ENCODE measurements at places on chromosomes 12 and 14.
A peak's percentile ranks its signal among the peaks of the same experiment; 100 is the strongest.

DNA sequence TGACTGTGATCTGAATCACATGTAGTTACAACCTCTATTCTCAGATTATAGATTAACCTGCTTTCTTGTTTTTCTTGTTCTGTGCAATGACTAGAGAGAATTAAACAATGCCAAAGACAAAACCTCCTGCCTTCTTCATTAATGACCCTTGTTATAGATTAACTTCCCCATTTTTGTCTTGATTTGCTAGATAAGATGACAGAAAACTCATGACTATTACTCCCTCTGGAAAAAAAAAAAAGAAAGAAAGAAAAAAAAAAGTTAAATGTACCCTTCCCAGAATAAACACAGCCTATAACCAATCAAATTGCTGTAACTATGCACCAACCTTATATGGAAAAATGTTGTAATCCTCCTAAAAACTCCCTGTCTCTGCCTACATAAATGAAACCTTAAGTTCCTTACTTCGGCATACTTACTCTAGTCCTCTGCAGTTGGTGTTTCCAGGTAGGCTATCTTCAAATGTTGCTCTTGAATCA is 41.1 kb upstream of the PCED1B start:
- no peak for DNase-seq

GRCh38 chr12:51593539-51593938 is 2.5 kb downstream of the SCN8A start:
- peak; percentile 78 for DNase-seq

DNA sequence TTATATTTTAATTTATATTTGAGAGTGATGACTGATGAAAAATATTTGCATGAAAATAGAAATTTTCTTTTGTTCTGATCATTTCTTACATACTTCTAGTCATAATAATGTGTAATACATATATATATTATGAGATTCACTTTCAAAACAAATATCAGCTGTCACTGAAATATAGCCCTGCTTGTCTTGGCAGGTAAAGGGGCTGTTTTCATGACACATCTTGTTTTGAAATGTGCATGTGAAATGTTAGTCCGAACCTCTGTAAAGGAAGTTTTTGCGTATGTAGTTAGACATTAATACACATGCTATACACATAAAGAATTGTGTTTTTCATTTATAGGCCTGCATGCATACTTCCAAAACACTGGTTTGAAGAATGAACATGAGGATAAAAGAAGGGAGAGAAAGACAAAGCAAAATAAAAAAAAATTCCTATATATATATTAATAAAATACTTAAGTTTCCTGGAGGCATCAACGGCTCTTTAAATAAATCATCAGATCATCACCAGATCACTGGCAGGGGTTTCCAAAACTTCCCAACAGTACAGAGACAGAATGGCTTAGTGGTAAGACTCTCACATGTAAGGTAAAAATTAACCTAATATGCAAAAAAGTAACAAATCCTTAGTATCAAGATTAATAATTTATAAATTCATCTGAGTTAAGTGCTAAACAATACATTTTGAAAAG is 60.1 kb downstream of the SEL1L start:
- no peak for DNase-seq

GRCh38 chr14:73786636-73787485 is 64.8 kb upstream of the PTGR2 start:
- DNase-seq = no peak

- no peak for DNase-seq
These were observed 364 bp upstream of the GPR65 start for GRCh38 chr14:88004506-88005036.

DNA sequence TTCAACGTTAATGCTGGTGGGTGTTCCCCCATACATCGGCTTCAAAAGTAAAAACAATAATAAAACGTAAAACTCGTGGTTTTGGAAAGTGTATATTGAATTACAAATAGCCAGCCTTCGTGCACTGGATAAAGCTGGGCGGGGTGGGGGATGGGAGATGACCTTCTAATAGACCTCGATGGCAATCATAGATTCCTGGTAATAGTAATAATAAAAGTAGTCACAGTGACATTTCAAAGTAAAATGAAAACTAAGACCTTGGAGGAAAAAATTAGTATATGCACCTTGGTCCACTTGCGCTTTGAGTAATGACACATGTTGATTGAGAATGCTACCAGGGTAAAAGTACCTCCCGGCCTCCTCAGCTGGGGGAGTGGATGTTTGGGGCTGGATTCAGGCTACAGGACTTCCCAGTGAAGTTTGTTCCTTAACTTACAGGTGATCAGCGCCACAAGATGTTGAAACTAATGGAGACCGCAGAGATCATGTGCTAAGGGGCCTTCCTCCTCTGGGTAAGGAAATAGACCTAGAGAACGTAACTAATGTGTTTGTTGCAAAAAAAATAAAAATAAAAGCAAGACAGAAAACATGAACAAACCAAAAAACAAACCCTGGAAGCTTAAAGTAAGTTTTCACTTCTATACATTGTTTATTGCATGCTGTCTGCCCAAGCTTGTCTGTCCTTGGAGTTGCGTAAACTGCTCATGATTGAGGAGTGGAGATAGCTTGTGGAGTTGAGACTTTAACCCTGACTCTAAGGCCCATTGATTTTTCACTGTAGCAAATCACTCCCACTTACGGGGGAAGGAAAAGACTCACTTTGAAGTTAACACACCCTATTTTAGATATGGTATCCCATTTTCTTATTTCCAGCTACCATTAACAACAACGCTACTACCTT is 907 bp upstream of the LRIG3 start:
- DNase-seq = no peak

GRCh38 chr14:52692248-52692962 is 3.0 kb downstream of the ERO1A start:
- DNase-seq = no peak

GRCh38 chr12:18851271-18851670 is 113.4 kb downstream of the CAPZA3 start:
- no peak for DNase-seq

DNA sequence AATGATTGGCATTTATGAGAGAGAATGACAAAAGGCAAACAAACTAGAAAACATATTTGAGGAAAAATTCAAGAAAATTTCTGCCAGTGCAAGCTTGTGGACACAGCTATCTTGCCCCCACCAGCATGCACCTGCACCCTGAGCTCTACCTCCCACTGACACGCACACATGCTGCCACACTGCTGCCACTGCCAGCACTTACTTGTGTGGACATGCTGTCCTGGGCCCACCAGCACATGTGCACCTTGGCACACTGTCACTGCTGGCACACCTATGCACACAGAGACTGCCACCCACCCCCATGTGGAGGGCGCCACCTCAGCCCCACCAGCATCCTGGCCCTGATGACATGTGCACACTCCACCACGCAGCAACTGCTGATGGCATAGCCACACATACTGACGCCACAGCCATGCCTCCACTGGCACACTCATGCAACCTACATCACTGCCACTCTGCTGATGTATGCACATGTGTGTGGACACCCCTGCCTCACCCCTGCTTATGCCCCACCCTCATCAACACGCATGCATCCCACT is 475.0 kb downstream of the SOX5 start:
- no peak for DNase-seq

- DNase-seq = no peak
These were observed 426.0 kb downstream of the DAD1 start for GRCh38 chr14:22163051-22163450.

DNA sequence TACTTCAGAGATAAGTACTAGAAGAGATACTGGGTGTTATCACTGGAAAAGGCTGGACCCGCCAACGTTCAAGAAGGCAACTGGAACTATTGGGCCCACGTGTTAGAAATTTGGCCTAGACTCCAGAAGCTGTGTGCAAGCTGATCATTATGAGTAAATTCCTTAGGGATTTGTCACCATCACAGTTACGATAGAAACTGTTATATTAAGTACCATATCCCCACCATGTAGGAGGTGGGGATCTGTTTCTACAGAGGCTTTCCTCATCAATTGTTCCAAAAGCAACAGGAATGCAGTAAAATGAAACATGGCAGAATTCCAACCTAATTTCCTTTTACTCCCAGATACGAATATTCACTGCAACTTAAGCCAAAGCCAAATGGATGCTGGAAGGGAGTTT is 170.7 kb downstream of the NOVA1 start:
- DNase-seq = no peak

- DNase-seq = no peak
These were observed 134.6 kb downstream of the CACNA1C start for GRCh38 chr12:2187195-2187945.

DNA sequence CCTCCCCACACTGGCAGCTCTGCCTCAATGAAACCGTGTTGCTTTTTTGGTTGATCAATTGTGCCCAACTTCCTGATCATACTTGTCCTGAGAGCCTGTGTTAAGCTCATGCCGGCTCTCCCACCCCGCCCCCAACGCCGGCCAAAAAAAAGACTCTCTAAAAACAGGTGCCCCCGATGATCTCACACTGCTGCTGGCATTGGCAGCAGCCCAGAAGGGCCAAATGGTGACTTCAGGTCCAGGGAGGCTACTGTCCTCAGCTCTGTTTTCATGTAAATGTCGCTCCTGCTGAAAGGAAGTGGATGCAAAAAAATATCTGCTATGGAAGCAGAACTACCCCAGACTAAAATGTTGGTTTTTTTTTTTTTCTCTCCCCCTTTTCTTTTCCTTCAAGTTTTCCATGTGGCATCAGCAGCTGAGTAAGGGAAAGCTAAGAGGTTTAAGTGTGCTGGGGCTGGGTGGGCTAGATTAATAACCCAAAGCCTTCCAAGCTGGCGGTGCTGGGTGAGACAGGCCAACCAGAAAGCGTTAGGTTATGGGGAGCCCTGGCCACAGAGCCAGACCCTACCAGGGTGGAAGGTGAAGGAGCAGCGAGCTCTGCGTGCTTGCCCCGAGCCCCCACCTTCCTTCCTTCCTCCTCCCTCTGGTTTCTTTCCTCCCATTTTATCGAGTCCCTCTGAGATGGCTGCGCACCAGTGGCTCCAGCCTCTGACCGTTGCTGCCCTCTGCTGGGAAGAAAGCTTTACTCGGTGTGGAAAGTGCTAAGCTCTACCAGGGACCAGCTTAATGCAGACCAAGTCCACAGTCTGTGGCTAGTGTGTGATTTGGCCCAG is 396.1 kb downstream of the NRXN3 start:
- DNase-seq = peak; percentile 88

DNA sequence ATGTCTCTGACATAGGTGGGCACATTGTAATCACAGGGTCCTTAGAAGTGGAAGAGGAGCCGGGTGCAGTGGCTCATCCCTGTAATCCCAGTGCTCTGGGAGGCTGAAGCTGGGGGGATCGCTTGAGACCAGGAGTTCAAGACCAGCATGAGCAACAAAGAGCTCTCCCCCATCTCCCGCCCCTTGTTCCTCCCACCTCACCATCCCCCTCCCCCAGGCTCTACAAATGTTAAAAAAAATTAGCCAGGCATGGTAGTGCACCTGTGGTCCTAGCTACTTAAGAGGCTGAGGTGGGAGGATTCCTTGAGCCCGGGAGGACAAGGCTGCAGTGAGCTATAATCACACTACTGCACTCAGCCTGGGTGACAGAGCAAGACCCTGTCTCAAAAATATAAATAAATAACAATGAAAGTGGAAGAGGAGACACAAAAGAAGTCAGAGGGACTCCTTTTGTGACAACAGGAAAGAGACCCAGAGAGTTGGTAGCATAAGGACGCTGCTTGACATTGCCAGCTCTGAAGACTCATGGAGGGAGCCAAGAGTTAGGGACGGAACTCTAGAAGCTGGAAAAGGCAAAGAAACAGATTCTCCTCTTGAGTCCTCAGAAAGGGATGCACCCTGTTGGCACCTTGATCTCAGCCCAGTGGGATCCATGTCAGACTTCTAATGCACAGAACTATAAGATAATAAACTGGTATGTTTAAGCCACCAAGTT is 29.6 kb upstream of the CSRP2 start:
- no peak for DNase-seq

- peak; percentile 98 for DNase-seq
These were observed 92.7 kb downstream of the DIP2B start for GRCh38 chr12:50597200-50598195.

DNA sequence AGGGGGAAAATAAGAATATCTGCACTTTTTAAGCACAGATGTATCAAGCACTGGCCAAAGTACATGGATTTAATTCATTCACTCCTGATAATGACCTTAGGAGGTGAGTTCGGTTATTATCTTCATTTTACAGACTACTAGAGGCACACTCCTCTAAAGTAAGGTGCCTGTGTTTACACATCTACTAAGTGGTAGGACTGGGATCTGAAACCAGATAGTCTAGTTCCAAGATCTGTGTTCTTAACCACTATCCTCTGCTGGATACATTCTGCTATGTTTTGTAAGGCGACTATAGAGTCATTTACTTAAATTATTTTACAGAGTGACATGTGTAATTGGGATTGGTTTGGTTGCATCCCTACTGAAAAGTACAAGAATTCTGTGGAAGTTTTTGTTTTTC is 175.3 kb downstream of the ESR2 start:
- no peak for DNase-seq

DNA sequence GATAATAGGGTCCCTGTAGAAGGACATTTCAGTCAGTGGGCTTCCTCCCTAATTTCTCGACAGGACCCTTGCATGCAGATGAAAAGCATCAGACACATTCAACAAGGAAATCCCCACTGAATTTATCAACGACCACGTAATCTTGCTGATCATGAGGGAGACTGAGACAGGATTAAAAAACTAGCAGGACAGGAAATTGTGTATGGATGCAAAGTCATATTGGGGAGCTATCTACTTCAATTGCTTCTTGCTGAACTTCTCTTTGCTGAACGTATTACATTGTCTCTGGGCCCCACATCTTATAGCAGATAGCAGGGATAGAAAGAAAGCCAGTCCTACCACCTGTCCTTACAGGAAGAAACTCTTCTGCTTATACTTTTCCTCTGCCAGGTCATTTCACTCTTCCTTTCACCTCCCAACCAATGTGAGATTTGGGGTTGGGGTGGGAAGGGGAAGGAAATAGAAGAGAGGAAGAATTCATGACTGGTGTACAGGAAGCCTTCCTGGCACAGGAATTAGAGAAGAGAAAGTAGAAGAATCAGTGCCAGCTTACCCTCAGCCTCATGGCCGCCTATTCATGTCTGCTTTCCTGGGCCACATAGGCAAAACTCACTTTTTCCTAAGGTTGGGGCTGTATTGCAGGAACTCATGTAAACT is 333.3 kb downstream of the ZFP36L1 start:
- no peak for DNase-seq

GRCh38 chr12:3168223-3169221 is 91.3 kb downstream of the TSPAN9 start:
- DNase-seq = peak; percentile 97

GRCh38 chr12:122505419-122506051 is 4.8 kb upstream of the ZCCHC8 start:
- DNase-seq = no peak

DNA sequence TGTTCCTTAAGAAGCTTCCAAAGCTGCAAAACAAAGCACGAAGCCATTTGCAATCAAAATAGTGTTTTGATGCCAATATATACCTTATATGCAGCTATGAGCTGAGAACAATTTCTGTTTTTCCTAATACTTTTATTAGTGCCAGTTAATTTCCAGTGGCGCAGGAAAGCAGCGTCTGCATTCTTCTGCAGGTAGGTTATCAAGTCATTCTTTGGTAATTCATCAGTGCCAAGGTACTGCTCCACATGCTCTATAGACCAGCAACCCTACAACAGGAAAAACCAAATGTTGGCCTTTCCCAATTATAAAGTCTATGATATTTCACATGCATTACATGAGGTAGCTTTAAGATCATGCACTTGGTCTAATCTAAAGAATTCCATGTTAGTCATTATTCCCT is 87.6 kb upstream of the STRN3 start:
- no peak for DNase-seq

- no peak for DNase-seq
These were observed 33.9 kb downstream of the BHLHE41 start for GRCh38 chr12:26090836-26091510.

Measured in osteoblast (primary cell).